ENCODE measurements at places on chromosomes 2 and 18.

GRCh38 chr2:151067658-151068369 lies 193.8 kb downstream of the RBM43 start:
- no peak for DNase-seq

- DNase-seq, result no peak
Observed at GRCh38 chr2:42931818-42932195, 139.4 kb upstream of the HAAO start.

DNA sequence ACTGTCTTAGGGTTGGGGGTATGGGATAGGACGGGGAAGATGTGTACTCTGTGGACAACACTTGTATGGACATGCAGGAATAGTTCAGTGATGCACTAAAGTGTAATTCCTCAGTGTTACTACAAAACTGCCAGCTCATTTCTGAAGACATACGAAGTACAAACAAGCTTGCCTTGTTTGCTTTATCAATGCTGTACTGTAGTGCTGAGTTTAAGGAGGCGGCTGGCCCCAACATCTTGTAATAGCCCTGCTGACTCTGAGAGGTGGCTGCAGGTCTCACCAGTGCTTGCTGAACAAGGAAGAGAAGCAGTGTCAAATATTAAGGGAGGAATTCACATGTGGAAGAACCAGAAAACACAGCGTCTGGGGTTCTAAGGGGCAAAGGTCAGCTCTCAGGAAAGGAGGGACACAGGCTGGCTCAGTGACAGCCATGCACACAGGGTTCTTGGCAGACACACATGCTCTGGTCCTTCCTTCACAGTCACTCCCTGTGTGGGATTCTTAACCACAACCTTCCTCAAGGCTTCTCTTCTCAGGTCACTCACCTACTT lies 39.8 kb upstream of the EVA1A start:
- no peak for DNase-seq

- no peak for DNase-seq
Observed at GRCh38 chr2:138974651-138975050, 194.5 kb upstream of the NXPH2 start.

DNA sequence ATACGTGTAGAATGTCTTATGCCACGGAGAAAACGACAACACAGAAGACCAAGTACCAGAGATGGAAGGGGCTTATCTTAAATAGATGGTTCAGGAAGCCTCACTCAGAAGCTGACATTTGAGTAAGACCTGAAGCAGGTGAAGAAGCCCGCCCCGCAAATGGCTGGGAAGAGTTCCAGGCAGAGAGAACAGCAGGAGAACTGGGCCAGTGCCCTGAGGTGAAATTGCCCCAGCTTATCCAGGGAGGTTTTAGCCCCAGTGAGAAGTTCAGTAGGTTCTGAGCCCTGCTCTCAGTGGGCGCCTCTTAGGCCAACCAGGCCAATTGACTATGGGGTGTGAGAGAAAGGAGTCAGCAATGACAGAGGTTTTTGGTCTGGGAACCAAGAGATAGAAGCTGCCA lies 166.1 kb upstream of the FOSL2 start:
- DNase-seq, result no peak

DNA sequence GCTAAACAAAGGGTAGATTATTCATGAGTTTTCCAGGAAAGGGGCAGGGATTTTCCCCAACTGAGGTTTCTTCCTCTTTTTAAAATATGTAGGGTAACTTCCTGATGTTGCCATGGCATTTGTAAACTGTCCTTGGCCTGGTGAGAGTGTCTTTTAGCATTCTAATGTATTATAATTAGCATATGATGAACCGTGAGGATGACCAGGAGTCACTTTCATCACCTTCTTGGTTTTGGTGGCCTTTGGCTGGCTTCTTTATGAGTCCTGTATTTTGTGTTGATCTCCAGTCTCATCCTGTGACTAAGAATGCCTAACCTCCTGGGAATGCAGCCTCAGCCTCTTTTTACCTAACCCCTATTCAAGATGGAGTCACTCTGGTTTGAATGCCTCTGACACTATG lies 391.0 kb upstream of the LINC00305 start:
- no peak for DNase-seq

Data from EL (cell line).